Ovary (tissue), 10 donors: ENCODE measurements at places on chromosomes 4 and X. TPM values are rescaled to one million over a fixed set of nuclear protein-coding genes. Genes with fewer than 3 reads are reported as not detected.

FGD1 gene
- 12.5 TPM for total RNA-seq

ODAPH gene
- not detected for total RNA-seq

DCLK2 gene
- total RNA-seq: 9.4 TPM

TEX13D gene
- not detected for total RNA-seq

HPGD gene
- total RNA-seq: 1.2 TPM

ARHGAP6 gene
- 31.6 TPM for total RNA-seq

TXK gene
- total RNA-seq: 2.3 TPM

TBC1D1 gene
- total RNA-seq: 49.5 TPM

MAGEC3 gene
- total RNA-seq: not detected

SSX1 gene
- total RNA-seq: not detected

TMEM128 gene
- 30.3 TPM for total RNA-seq

PCYT1B gene
- total RNA-seq: 3.9 TPM

USP27X gene
- 5.1 TPM for total RNA-seq

PRR32 gene
- not detected for total RNA-seq

PROM1 gene
- 0.18 TPM for total RNA-seq

PAGE4 gene
- total RNA-seq: not detected

SPANXN4 gene
- not detected for total RNA-seq

FREM3 gene
- total RNA-seq: not detected

PRDX4 gene
- 73.2 TPM for total RNA-seq

TMEM185A gene
- 18.7 TPM for total RNA-seq
